ENCODE measurements at places on chromosomes 3 and 15.
A peak's percentile ranks its signal among the peaks of the same experiment; 100 is the strongest.

DNA sequence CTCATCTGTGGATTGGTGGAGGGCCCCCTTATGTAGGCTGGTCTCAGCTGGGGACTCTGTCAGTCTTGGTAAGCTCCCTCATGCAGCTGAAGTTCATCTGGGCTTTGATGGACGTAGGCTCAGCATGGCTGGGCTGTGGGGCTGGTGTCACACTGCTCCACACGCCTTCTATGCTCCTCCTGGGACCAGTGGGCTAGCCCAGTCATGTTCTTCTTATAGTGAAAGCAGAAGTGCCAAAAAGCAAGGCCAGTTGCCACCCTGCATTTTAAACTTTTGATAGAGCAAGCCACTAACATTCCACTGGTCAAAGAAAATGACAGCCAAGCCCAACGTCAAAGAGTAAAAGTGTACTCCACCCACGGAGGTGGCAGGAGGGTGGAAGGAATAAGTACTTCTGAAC is 165.5 kb downstream of the MEX3B start:
- DNase-seq = no peak

- peak; percentile 53 for DNase-seq
Observed at GRCh38 chr3:111859061-111859973, at the start of gene PHLDB2. TSS of gene PHLDB2 (plus strand) at chr3:111859265. CDS start at chr3:111884078, 24,813 bp downstream.

GRCh38 chr3:674116-674515 is 418.7 kb upstream of the CNTN6 start:
- no peak for DNase-seq

- DNase-seq = no peak
Observed at GRCh38 chr3:30470496-30470895, 135.9 kb upstream of the TGFBR2 start.

GRCh38 chr15:78461171-78461888 is 23.3 kb downstream of the IREB2 start:
- DNase-seq = no peak

DNA sequence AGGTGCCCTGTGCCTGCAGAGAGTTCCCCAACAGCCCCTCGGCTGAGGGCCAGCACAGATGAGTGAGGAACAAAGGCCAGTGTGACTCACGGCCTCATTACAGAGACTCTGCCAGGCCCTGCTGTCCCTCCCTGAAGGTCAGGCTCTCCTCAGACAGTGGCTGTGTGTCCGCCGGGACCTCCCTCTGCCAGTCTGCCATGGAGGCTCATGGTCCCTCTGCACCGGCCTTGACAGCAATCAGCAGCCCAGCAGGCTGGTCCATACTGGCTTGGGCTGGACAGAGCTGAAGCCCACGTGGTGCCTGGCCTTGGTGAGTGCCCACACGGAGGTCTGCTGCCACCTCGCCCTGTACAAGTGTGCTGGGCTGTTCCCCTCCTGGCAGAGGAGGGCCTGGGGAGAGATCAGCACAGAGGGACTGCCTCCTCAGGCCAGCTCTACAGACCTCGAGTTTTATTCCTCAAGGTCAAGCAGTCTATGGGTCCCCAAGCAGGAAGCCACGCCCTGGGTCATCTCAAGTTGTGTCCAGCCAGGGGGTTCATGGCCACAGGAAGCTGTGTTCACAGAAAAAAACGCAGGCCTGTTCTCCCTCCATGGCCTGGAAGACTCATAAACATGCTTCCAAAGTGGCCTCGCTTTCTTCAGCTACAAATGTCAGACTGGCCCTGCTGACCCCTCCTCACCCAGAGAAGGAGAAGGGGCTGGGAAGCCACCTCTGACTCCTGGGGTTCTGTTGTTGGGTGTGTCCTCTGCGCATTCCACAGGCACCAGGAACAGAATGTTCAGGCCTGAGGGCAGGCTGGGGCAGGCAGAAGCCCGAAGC is 27.0 kb downstream of the SLC41A3 start:
- DNase-seq = peak; percentile 12

DNA sequence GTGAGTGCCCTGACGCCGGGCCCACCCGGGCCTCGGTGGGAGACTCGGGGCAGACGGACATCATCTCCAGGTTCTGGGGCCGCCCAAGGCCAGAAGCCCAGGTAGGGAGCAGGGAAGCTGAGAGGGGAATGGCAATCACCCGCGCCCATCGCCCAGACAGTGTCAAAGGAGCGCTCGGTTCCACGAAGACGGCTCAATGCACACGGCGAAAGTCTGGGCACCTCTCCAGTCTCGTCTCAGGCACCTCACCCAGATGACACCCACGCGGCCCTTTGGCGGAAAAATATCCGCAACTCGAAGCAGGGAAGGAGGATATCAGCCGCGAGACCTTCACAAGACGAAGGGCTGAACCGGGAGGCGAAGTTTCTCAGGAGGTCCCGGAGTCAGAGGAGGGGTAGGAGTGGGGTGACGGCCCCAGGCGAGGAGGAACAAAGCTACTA is 916 bp downstream of the IL17RD start:
- no peak for DNase-seq

DNA sequence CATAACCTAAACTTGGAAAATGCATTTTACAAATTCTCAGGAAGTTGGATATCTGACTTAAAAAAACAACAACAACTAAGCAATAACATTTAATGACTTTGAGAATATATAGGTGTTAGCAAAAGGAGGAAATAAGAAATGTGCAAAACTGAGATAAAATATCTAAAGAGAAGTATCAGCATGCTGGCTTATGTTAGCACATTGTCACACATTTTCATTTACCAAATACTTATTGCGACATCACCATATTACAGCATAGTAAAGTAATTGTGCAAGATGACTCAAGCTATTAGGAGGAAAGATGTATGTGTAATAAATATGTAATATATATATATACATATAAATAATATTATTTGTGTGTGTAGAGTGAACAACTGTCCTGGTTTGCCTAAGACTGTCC is 9.2 kb downstream of the PTX3 start:
- DNase-seq = no peak

DNA sequence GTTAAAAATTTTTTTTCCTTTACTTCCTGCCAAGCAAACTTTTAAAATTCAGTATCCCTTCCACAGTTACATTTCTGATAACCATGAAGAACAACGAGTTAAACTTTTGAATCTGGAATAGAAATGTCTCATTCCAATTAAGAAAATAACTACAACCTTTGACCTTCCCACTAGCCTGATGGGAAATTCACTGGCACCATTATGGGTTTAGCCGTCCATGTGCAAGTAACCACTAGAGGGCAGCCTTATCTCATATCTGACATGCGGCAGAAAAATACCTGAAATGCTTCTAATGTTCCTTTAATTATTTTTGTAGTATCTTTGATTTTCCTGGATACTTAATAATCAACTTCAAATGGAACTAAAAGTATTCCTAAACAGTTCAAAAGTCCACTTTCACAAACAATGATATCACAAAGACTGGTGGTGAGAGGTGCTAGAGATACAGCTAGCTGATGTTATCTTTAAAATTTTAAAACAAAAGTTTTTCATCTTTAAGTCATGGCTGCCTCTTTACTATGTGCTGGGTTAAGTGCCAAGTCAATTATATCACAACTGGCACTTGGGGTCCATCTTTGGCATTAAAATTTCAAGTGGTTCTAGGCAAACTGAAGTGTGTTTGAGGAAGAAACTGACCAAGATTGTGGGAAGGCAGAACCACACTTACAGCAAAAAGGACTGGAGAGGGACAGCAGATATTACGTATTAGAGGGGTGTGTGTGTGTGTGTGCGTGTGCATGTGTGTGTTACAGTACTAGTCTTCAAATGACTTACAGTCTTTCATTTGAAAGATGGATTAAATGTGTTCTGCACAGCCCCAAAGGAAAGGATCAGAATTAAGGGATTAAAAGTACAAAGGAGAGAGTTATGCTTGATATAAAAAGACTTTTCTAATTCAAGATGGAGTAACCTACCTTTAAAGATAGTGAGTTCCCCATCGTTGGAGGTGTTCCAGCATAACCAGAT is 107.1 kb upstream of the ICE2 start:
- peak; percentile 48 for DNase-seq

DNA sequence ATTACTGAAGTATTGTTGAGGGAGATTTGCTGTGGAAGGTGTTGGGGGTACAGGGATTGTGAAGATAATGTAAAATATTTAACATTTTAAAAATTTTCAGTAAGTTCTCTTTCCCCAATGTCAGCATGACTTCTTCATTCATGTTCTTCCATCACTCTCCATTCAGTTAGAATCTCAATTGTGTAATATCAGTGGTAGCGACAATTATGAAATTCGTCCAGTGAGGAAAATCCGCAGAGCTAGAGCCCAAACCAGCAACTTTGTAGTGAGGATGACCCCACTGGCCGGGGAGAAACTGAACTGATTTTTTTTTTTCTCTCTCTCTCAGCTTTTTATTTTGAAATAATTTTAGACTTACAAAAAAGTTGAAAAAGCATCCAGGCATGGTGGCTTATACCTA is 171.7 kb downstream of the PGPEP1L start:
- no peak for DNase-seq

- no peak for DNase-seq
Observed at GRCh38 chr3:194443901-194444300, 42.9 kb downstream of the ATP13A3 start.

DNA sequence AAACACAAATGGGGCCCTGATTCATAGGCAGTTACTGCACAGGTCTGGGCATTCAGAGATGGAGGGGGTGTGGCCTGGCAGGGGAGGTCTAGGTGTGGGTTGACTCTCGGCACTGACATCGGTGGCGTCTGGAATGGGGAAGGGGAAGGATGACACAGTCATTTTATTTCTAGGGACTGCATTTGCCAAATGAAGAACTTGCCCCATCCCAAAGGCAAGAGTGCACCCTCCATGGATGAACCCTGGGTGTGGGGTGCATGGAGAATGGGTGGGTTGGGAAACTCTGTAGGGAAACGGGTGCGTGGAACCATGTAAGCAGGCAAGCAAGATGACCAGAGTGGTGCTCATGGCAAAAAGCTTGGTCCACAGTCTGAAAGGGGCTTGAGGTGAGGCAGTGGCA is 24.5 kb downstream of the SLC6A20 start:
- no peak for DNase-seq

DNA sequence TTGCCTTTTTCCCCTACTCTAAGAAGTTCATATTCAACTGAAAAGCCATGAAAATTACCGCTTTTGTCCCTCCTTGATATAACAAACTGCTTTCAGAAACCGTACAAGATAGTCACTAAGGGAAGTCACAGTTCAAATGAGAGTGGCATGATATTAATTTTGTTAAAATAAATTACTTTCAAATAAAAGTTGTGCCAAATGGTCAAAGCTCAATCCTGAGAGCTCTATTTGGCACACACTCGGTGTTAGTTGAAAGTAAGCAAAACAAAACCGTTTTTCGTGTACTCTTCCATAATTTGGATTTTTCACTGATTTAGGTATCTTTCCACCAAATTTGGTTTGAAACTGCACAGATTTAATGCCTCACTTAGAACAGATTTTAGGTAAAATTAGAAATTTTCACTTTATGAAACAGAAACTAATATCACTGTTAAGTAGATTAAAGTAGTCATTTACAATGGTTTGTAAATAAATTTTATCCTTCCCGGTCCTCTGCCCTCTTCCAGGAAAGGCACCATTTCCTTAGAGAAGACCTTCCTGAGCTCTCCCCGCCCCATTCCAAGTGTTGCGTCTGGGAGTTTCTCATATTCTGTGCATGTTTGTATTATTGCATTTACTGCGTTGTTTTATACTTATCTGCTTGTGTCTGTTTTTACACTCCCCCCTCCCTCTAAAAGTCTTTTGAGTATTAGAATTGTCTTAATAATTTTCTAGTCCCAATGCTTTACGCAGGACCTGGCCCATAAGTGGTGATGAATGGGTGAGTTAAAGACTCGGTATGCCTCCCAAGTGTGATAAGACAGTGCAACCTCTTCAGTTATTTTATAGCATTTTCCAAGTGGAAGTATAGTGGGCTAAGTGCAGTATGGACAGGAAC is 853 bp downstream of the TCAIM start:
- no peak for DNase-seq

DNA sequence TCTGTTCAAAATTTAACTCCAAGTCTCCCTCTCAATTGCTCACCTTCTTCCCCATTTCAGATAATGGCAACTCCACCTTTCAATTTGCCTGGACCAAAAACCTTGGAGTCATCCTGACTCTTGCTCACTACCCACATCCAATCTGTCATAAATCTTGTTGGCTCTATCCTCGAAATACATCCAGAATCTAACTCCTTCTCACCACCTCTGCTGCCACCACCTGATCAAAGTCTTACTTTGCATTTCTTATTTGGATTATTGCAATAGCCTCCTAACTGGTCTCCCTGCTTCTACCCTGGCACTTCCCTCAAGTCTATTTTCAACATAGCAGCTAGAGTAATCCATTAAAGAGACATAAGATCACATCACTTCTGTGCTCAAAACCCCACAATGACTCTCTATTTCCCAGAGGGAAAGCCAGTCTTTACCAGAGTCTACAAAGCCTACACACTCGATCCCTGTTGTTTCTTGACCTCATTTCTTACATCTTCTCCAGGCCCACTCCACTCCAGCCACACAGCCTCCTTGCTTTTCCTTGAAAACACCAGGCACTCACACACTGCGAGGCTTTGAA is 86.6 kb downstream of the GPR156 start:
- DNase-seq = peak; percentile 13

GRCh38 chr3:155785662-155786295 is 20.3 kb downstream of the C3orf33 start:
- DNase-seq = no peak

GRCh38 chr3:99396651-99397275 is 241.6 kb upstream of the COL8A1 start:
- DNase-seq = no peak

- DNase-seq = no peak
Observed at GRCh38 chr15:86489981-86490380, 410.3 kb downstream of the AGBL1 start.

GRCh38 chr3:48552111-48552951 is 4.3 kb downstream of the PFKFB4 start:
- no peak for DNase-seq

GRCh38 chr15:93217343-93217742 is 128.3 kb upstream of the RGMA start:
- DNase-seq = no peak

Data from astrocyte of the cerebellum (primary cell).